GM18507 (cell line): ENCODE measurements at places on chromosomes 12 and 14.

GRCh38 chr14:84891404-84891803 is 638.5 kb upstream of the FLRT2 start:
- DNase-seq = no peak

GRCh38 chr14:75138492-75138891 is 11.6 kb upstream of the NEK9 start:
- no peak for DNase-seq

GRCh38 chr12:112543751-112544150 is 125.0 kb downstream of the PTPN11 start:
- DNase-seq = no peak

GRCh38 chr12:113065126-113066007 is 8.8 kb downstream of the DTX1 start:
- DNase-seq = no peak

GRCh38 chr12:130519-130918 is 64.0 kb downstream of the IQSEC3 start:
- no peak for DNase-seq

GRCh38 chr12:40145896-40146295 is 40.0 kb upstream of the SLC2A13 start:
- DNase-seq = no peak

DNA sequence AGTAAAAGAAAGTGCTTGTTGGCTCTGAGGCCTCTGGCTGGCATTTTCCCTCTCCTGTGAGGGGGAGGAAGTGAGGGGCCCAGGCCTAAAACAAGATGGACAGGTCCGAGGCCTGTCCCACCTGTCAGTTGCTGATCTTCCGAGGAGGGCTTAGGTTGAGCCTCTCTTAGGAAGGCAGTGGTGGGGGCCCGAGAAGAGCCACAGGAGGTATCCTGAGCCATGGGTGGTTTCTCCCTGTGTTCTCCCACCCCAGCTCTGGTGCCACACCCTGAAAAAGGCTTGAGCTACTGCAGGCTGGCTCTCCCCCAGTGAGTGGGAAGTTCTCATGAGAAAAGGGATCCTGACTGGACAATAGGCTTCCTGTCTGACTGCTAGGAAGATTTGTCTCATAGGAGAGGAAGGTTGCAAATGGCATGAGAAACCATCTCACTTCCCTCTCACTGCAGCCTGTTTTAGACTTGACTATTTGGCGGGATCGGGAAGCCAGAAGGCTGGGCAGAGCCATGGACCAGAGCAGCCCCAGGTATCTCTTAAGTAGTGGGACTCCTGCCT is 72.1 kb upstream of the SRSF5 start:
- no peak for DNase-seq

- DNase-seq = no peak
Observed at GRCh38 chr12:85626001-85626783, 210.0 kb downstream of the RASSF9 start.

DNA sequence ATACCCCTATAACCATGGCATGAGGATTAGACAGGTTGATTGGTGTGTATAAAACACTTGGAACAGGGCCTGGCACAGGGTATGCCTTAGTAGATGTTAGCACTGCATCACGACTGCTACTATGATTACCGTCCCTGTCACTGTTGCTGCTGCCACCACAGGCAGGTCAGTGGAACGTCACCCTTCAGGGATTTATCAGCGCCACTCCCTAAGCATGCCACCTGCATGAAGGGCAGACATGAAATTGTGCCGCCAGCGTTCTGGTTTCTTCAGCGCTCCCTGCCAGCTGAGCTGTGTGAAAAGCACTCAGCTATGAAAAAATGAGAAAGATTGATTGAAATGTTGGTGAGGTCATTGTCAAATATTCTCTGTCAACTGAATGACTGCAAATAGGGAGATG is 477.0 kb downstream of the DPF3 start:
- no peak for DNase-seq

GRCh38 chr12:116537101-116537904 is 21.9 kb upstream of the MAP1LC3B2 start:
- DNase-seq = no peak

GRCh38 chr12:27101290-27101689 is 18.9 kb upstream of the C12orf71 start:
- no peak for DNase-seq

DNA sequence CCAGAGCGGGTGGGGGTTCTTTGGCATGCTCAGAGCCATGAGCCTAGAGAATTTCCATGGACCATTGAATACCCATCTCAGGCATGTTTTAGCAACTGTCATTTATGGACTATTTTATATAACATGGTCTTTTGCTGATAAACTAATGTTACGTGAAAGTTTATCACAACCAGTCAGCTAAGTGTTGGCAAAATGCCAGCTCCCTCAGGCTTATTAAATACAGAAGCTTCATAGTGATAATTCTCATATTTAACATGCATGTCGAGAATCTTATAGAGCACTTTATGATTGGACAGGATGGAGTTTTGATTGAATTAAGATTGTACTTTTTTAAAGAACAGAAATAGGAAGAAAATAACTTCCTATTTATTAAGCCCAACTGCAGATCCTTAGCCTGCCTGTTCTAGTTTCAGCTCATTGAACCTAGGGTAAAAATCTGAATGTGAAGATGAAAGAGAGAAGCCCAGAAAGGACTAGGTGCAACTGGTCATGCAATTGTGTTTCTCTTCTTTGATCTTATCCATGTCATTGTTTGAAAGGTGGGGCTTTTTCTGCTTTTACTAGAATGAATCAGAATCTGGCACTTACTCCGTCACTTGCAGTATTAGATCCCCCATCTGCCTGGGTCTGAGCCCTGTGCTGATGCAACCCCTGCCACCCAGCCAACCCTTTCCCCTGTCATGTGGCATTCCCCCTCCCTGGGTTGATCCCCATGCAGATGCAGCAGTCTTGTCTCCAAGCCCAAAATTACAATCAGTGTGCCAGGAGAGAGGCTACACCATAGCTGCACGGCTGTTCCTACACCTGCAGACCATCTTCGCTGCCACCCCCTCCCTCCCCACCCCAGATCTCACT is 134.6 kb upstream of the EVL start:
- no peak for DNase-seq

DNA sequence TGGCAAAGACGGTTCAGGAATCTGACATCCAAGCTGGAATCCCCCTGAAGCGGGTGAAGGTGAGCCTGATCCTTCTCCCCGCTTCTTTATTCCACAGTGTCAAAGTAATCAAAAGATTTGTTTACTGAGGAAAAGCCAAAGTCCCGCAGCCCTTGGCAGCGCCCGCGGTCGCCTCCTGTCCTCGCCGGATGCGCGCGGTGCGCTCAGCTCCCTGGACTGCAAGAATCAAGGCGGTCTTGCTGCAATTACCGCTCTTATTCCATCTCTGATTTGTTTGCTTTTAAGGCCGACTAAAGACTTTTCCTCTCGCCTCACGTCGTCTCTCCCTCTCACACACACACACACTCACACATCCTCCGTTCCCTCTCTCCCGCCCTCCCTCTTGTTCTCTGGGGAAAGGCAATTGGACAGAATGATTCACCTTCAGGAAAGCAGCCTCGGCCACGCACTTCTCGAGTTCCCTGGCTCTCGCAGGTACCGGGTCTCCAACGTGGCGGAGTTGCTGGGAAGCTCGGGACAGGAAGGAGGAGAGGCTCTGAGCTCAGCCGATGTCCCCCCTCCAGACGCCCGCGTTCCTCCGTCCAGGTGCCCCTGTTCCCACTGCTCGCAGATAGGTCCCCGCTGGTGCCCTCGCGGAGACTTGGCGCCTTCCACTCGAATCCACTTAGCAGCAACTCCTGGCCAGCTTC is 68.6 kb upstream of the USP15 start:
- no peak for DNase-seq

DNA sequence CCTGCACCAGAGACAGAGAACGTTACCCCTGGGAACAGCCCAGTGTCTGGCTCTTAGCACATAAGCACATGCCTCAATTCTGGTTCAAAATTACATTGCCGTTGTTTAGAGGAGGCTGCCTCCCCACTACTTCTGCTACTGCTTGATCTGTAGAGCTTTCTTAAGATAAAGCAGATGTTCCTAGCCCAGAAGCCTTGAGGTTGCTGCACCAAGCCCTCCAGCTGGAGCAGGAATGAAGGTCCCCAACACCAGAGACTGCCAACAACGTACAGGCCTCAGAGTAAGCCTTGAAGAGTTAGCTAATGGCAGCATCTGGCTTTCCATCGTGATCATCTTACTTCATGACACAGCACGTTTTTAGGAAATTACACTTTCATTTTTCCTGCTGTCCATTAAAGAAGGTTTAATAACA is 34.7 kb upstream of the AMIGO2 start:
- DNase-seq = no peak

DNA sequence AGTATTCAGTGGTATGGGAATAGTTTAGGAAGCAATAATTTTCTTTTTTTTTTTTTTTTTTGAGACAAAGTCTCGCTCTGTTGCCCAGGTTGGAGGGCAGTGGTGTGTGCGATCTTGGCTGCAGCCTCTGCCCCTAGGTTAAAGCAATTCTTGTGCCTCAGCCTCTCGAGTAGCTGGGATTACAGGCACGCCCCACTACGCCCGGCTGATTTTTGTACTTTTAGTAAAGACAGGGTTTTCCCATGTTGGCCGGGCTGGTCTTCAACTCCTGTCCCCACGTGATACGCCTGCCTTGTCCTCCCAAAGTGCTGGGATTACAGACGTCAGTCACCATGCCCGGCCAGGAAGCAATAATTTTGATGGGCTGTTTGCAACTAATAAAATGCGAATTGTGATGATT is 62.1 kb downstream of the ATG14 start:
- no peak for DNase-seq

DNA sequence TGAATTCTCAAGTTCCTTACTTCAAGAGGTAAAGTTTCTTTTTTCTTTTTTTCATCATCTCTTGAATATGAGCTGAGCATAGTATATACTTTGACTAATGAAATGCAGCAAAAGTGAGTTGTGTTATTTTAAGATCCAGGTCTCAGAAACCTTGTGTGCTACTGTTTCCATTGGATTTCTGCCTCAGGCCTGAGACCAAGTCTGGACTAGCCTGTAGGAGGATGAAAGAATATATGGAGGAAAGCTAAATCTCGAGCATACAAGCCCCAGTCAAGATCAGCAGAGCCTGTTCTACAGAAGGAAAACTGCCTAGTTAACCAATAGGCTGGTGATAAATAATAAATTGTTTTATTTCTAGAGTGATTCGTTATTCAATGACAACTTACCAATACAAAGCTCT is 652.5 kb downstream of the C12orf50 start:
- DNase-seq = no peak

- no peak for DNase-seq
Observed at GRCh38 chr12:63037746-63038712, 103.1 kb upstream of the PPM1H start.

DNA sequence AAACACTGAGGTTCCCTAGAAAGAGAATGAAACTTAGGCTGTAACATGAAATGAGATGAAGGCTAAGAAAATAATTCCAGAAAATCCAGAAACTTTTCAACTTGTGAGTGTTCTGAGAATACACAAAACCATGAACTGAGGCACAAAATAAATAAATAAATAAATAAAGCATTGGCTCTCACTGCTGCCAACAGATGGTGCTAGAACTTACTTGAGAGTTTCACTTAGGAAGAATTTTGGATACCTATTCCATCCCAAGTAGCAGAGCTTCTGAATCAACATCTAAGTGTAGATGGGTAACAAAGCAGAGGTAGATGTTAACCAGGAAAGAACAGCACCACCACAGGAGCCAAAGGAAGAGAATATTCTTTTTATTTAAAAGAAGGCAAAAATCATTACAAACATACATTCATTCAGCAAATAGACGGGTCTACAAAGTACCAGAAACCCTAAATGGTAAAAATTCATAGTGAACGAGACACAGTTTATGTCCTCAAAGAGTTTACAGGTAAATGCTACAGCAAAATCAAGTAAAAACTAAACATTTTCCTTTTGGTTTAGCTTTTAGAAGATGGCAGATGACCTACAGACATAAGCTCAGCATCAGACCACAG is 16.7 kb downstream of the EPS8 start:
- DNase-seq = no peak

DNA sequence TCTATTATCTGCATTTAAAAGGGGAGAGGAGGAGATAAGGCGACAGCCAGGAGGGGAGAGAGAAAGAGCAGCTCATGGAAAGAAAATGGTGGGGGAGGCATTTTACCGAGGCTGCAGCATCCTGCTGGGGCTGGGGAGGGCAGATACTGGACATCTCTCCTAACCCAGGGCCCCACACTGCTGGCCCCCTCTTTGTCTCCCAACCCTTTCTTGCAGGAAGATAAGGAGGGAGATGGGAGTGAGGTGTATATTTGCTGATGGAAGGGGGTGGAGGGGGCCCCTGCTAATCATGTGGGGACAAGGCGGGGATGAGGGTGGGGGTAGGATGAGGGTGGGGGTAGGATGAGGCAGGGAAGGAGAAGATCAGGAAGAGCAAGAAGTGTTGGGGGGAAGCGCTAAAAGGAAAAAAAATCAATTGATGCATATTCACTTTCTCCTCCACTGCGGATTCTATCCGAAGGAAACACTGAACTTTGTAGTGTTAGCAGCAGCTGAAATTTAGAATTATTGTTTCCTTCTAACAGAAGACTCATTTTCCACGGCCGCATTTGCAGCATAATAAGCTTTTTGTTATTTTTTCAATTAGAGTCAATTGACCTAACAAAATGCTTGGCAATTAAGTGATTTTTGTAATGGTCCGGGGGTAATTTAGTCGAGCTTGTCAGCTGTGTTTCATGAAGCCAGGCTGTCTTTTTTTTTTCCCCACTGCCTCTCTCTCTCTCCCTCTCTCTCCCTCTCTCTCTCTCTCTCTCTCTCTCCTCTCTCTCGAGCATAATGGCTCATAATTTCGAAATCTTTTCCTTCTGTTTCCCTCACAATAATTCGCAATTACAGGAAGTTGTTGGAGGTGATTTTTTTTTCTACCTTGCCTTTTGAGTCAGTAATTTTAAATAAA is 1134.6 kb downstream of the BCL11B start:
- DNase-seq = no peak

GRCh38 chr12:124477107-124477915 is 90.1 kb downstream of the NCOR2 start:
- DNase-seq = no peak

GRCh38 chr14:72128629-72129028 is 196.4 kb downstream of the RGS6 start:
- DNase-seq = no peak

- no peak for DNase-seq
Observed at GRCh38 chr14:91374287-91374878, 43.2 kb downstream of the CCDC88C start.

DNA sequence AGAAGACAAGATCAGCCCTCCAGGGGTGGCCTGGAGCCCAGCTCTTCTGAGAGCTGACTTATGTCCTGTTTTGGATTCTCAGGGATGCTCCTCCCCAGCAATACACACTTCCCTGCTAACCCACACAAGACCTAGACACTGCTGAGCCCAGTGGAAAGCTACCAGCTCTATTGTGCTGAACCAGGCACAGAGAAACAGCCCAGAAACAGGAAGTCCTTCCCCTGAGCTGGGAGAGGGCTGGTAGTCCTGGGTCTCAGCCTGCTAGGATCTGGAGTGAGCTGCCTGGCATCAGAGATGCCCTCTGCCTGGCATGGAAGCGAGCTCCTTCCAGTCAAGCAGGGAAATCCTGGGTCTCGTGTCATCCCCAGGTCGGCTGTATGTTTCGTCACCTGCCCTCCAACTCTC is 1.2 kb upstream of the LAG3 start:
- no peak for DNase-seq

- no peak for DNase-seq
Observed at GRCh38 chr12:559208-559905, 99.6 kb downstream of the B4GALNT3 start.
